Breast epithelium (tissue), 4 donors: ENCODE measurements at places on chromosomes 4 and X. TPM values are rescaled to one million over a fixed set of nuclear protein-coding genes. Genes with fewer than 3 reads are reported as not detected.

- H3K27ac ChIP-seq = no peak overlapping the region
- no peaks in the 10 kb centered on the region for H3K36me3 ChIP-seq
- H3K4me3 ChIP-seq = no peak overlapping the region
- DNase-seq = no peak
- H3K4me1 ChIP-seq = no peaks in the 10 kb centered on the region
- no peaks in the 10 kb centered on the region for H3K27me3 ChIP-seq
Observed at GRCh38 chrX:85941275-85941674, 106.1 kb downstream of the CHM start.

- H3K4me3 ChIP-seq = peak overlapping the region; percentile 88
- DNase-seq = no peak
- H3K4me1 ChIP-seq = no peaks in the 10 kb centered on the region
- peak overlapping the region; percentile 96 for H3K27ac ChIP-seq
- H3K36me3 ChIP-seq = no peaks in the 10 kb centered on the region
Observed at GRCh38 chr4:158722291-158722916, 792 bp downstream of the PPID start.

DNA sequence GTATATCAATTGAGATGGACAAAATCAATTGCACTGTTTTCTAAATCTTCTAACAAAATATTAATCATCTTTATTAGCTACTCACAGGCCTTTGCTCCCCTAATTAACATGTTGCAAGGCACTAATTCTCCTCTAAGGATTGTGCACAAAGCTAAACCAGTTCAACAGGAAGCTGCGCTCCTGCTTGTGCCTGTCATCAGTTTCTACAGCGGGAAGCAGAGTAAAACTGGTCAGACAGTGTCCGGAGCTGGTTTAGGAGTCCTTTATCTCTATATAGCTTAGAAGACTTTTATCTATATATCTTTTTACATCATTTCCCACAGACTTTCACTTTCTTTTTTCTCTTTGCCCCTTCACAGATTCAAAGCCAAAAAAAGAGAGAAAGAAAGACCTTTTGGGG, 79.1 kb downstream of the ELOVL6 start:
- H3K36me3 ChIP-seq = no peaks in the 10 kb centered on the region
- no peak overlapping the region for H3K4me3 ChIP-seq
- no peaks in the 10 kb centered on the region for H3K27me3 ChIP-seq
- DNase-seq = peak; percentile 41

- no peak overlapping the region for H3K27ac ChIP-seq
- H3K4me1 ChIP-seq = no peaks in the 10 kb centered on the region
- no peak overlapping the region for H3K4me3 ChIP-seq
- H3K27me3 ChIP-seq = no peaks in the 10 kb centered on the region
Observed at GRCh38 chr4:113997206-113997605, 17.8 kb upstream of the ARSJ start.

GRCh38 chr4:40514497-40514951, 115.1 kb downstream of the RBM47 start:
- H3K27me3 ChIP-seq = no peaks in the 10 kb centered on the region
- H3K4me3 ChIP-seq = peak overlapping the region; percentile 25

DNA sequence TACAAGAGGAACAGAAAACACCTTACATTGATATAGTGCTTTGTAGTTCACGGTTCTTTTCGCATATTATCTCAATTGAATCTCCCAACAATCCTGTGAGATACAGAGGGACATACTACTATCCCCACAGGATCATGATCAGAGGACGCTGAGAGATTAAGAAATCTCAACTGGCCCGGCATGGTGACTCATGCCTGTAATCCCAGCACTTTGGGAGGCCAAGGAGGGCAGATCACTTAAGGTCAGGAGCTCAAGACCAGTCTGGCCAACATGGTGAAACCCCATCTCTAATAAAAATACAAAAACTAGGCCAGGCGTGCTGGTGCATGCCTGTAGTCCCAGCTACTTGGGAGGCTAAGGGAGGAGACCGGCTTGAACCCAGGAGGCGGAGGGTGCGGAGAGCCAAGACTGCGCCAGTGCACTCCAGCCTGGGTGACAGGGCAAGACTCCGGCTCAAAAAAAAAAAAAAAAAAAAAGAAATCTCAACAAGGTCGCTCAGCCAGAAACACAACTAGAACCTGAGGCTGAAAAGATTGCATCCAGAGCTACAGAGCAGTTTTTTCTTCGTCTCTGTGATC, 7.4 kb downstream of the APOO start:
- H3K4me1 ChIP-seq = no peaks in the 10 kb centered on the region
- no peak overlapping the region for H3K4me3 ChIP-seq
- peaks cover 16% of the 10 kb centered on the region for H3K27me3 ChIP-seq
- H3K36me3 ChIP-seq = no peaks in the 10 kb centered on the region
- no peak for DNase-seq
- peak overlapping the region; percentile 64 for H3K27ac ChIP-seq

DNA sequence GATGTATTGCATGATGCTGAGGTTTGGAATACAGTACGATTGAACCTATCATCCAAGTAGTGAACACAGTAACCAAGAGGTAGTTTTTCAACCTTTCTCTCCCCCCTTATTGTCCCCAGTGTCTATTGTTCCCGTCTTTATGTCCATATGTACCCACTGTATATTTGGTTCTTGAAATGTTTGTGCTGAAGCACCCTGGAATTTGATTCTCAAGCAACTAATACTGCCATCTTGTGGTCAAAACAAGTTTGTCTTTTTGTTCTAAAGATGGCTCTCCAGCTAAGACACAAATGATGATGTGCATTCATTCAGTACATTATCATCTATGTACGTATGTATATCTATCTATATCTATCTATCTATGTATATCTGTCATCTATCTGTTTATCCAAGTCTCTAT, 33.5 kb upstream of the DCX start:
- DNase-seq = no peak
- no peak overlapping the region for H3K27ac ChIP-seq
- H3K4me3 ChIP-seq = no peak overlapping the region
- H3K27me3 ChIP-seq = no peaks in the 10 kb centered on the region
- no peaks in the 10 kb centered on the region for H3K36me3 ChIP-seq

- no peak for DNase-seq
- no peaks in the 10 kb centered on the region for H3K36me3 ChIP-seq
- no peaks in the 10 kb centered on the region for H3K4me1 ChIP-seq
Observed at GRCh38 chrX:149040873-149041535, 464.1 kb downstream of the IDS start.

GRCh38 chrX:12304261-12304660, 166.0 kb downstream of the FRMPD4 start:
- H3K27ac ChIP-seq = no peak overlapping the region
- no peaks in the 10 kb centered on the region for H3K4me1 ChIP-seq
- H3K4me3 ChIP-seq = no peak overlapping the region
- H3K36me3 ChIP-seq = no peaks in the 10 kb centered on the region

DNA sequence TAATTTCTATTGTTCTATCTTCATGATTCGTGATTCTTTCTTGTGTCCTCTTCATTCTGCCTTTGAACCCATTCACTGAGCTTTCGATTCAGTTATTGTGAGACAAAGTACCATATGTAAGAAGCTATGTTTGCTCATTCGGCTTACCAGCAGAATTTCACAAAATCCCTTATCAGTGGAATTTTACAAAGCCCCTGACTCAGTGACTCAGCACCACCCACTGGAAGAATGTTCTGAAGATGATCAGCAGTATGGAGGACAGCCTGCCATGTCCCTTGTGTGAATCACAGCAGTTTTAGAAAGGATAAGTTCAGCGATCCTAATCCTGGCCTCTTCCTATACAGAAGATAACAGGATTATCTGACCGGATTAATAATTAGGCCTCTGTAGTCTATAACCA, 5.8 kb upstream of the UXT start:
- H3K36me3 ChIP-seq = no peaks in the 10 kb centered on the region
- H3K4me1 ChIP-seq = no peaks in the 10 kb centered on the region
- no peak overlapping the region for H3K4me3 ChIP-seq

DNA sequence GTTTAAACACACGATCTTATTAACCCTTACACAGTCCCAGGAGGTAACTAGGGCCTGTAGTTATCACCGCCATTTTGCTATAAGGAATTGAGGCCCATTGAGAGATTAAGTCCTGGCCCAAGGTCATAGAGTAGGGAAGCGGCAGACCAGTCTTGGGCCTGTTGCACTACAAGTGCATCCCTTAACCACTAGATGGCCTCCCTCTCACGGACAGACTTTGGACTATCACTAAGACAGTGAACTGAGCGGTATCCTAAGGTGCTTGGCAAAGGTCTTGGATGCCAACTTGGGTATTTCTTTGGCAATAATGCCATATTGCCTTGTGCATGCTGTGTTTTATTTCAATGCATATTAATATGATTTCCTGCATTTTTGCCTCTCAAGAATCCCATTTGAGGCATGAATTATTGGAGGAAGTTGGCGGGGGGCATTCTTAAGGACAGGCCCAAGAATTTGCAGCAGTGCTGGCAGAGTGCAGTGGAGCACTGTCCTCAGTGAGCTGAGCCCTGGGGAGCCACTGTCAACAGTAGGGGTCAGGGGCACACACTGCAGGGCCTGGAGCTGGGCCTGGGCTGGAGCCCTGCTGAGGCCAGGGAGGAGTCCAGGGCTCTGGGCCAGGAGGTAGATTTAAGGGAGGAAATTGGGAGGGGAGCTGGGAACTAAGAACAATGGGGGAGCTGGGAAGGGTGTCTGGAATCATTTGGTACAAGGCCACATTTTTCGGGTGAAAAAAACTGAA, 147.4 kb downstream of the SMIM20 start:
- H3K36me3 ChIP-seq = no peaks in the 10 kb centered on the region
- no peaks in the 10 kb centered on the region for H3K4me1 ChIP-seq
- H3K27ac ChIP-seq = no peak overlapping the region
- no peak for DNase-seq
- H3K4me3 ChIP-seq = no peak overlapping the region

GRCh38 chr4:83010522-83011318, at the start of gene LIN54:
TSS of gene LIN54 (minus strand) at chr4:83010823. CDS start at chr4:82984844, 25,979 bp downstream.
- peak within 1 kb of the TSS; percentile 95 for H3K27ac ChIP-seq
- peak within 1 kb of the TSS; percentile 92 for H3K4me3 ChIP-seq
- H3K4me1 ChIP-seq = no peaks in the 10 kb centered on the region
- H3K27me3 ChIP-seq = no peaks in the 10 kb centered on the region
- H3K36me3 ChIP-seq = no peaks in the 10 kb centered on the region
- peak; percentile 70 for DNase-seq

- H3K4me1 ChIP-seq = no peaks in the 10 kb centered on the region
- H3K27me3 ChIP-seq = no peaks in the 10 kb centered on the region
- no peak overlapping the region for H3K4me3 ChIP-seq
- no peaks in the 10 kb centered on the region for H3K36me3 ChIP-seq
- DNase-seq = no peak
Observed at GRCh38 chr4:116489739-116490138, 595.6 kb downstream of the TRAM1L1 start.

DNA sequence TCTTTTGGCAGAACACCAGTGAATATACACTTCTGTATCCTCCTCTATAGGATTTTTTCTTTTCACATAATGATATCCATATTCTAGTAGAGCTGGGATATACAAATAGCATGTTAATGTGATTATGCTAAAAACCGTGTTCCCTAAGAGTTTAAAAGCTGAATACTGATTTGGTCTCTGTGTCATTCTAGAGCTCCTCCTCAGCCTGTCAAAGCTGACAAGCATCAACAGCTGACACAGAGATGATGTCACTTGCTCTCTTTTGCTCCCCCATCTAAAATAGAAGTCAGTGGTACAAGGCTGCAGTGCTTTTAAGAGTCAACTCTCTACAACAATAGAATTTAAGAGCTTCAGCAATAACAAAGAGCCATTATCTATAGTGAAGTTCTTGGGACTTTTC, 17.1 kb upstream of the HERC3 start:
- H3K27me3 ChIP-seq = no peaks in the 10 kb centered on the region
- H3K27ac ChIP-seq = no peak overlapping the region
- H3K4me3 ChIP-seq = no peak overlapping the region
- no peaks in the 10 kb centered on the region for H3K36me3 ChIP-seq
- DNase-seq = no peak
- no peaks in the 10 kb centered on the region for H3K4me1 ChIP-seq

GRCh38 chrX:15107367-15107988, 162.4 kb downstream of the ASB9 start:
- H3K27ac ChIP-seq = no peak overlapping the region
- H3K36me3 ChIP-seq = no peaks in the 10 kb centered on the region
- no peaks in the 10 kb centered on the region for H3K4me1 ChIP-seq
- H3K4me3 ChIP-seq = no peak overlapping the region
- no peaks in the 10 kb centered on the region for H3K27me3 ChIP-seq

DNA sequence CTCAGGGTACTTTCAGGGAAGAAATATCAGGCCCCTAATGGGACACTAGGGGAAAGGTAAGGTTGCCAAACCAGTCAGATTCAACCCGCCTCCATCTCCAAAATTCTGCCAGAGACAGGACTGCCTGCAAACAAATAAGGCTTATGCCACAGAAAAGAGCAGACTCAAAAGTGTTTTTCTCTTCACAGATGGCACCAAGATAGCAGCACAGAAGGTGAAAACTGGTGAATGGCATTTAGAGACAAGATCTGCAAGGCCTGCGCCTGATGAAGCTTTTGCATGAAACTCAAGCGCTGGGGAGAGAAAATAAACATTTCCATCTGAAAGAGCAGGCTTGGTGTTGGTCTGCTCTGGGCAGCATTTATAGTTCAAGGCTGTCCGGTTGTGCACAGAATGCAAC, 27.9 kb downstream of the AMOT start:
- no peak for DNase-seq
- H3K4me3 ChIP-seq = no peak overlapping the region
- no peak overlapping the region for H3K27ac ChIP-seq
- no peaks in the 10 kb centered on the region for H3K36me3 ChIP-seq
- no peaks in the 10 kb centered on the region for H3K27me3 ChIP-seq

- peaks cover 38% of the 10 kb centered on the region for H3K27me3 ChIP-seq
- H3K27ac ChIP-seq = no peak overlapping the region
- DNase-seq = no peak
- no peaks in the 10 kb centered on the region for H3K4me1 ChIP-seq
Observed at GRCh38 chrX:134246282-134246681, 9.3 kb downstream of the CCDC160 start.

DNA sequence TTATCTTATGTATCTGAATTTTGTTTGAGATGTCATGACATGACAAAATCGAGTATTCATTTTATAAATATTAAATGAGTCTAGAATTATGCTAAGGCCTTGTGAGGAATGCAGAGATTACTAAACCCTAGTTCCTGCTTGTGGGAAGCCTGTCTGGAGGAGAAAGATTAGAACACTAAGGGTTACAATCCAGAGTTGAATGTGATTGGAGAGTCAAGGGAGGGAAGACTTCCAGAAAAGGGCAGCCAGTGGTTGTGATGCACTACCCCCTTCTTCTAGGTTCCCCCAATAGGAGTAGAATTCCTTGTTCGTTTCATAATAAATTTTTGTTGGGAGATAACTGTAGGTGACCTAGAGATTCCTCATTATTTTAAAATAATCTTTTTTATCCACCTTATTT, 141.1 kb downstream of the AFF1 start:
- H3K27me3 ChIP-seq = no peaks in the 10 kb centered on the region
- no peaks in the 10 kb centered on the region for H3K4me1 ChIP-seq
- no peaks in the 10 kb centered on the region for H3K36me3 ChIP-seq

- no peaks in the 10 kb centered on the region for H3K36me3 ChIP-seq
- no peak overlapping the region for H3K4me3 ChIP-seq
- DNase-seq = no peak
- H3K27ac ChIP-seq = no peak overlapping the region
- no peaks in the 10 kb centered on the region for H3K27me3 ChIP-seq
- H3K4me1 ChIP-seq = peaks cover 3% of the 10 kb centered on the region
Observed at GRCh38 chr4:169615467-169616106, 3.2 kb upstream of the NEK1 start.

GUCY1A1 gene
- total RNA-seq = 75.8 TPM

ERAS gene
- total RNA-seq = not detected

CCNA2 gene
- 1.8 TPM for total RNA-seq

ZCCHC13 gene
- not detected for total RNA-seq

PCYT1B gene
- total RNA-seq = 0.33 TPM

DLG3 gene
- 30.3 TPM for total RNA-seq

CNKSR2 gene
- total RNA-seq = 5.4 TPM

LAS1L gene
- total RNA-seq = 35.1 TPM

KCND1 gene
- total RNA-seq = 0.66 TPM

RXFP1 gene
- total RNA-seq = not detected

TCP11X2 gene
- total RNA-seq = not detected

CENPE gene
- total RNA-seq = 2.6 TPM

MAGEA12 gene
- total RNA-seq = not detected
